Activated T-cell treated with anti-CD3 and anti-CD28 coated beads for 24 hours (primary cell): ENCODE measurements at places on chromosomes 5 and 9.

GRCh38 chr9:2465921-2466460 is 155.6 kb upstream of the VLDLR start:
- no peak for DNase-seq

DNA sequence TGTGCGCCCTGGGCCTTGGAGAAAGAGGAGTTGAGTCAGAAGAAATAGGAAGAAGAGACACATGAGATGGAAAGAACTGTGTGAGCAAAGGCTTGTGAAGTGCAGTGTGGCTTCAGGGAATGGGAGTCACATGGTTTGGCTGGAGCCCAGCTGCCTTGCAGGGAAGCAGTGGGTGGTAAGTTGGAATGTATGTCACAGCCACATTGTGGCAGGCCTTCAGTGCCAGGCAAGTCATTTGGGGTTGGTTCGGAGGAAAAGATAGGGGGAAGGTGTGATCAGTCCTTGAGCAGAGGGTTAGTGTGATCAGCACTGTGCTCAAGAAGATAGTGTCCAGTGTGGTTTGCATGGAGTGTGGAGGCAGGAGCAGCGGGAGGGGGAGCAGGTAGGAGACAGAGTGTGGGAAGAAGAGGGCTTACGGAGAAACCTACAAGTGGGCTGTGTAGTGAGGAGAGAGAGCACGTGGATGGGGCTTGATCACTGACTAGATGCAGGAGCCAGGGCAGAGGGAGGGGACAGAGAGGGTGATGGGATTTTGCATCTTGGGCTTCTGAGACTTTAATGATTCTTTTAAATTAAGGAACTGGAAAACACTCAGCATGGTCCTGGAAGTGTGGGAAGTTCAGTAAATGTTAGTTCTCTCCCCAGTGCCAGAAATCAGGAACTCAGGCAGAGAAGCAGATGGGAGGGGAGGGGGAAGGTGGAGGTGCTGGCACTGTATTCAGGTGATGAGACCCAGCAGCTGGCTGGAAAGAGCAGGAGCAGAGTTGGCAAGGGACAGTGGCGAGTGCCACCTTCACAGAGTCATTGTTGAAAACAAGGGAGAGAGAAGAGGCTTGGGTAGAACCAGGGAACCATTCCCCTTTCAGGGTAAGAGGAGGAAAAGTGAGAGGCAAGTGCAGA is 46.6 kb downstream of the ARHGAP26 start:
- DNase-seq: no peak

- no peak for DNase-seq
Observed at GRCh38 chr5:10636363-10637142, 72.7 kb downstream of the ANKRD33B start.

DNA sequence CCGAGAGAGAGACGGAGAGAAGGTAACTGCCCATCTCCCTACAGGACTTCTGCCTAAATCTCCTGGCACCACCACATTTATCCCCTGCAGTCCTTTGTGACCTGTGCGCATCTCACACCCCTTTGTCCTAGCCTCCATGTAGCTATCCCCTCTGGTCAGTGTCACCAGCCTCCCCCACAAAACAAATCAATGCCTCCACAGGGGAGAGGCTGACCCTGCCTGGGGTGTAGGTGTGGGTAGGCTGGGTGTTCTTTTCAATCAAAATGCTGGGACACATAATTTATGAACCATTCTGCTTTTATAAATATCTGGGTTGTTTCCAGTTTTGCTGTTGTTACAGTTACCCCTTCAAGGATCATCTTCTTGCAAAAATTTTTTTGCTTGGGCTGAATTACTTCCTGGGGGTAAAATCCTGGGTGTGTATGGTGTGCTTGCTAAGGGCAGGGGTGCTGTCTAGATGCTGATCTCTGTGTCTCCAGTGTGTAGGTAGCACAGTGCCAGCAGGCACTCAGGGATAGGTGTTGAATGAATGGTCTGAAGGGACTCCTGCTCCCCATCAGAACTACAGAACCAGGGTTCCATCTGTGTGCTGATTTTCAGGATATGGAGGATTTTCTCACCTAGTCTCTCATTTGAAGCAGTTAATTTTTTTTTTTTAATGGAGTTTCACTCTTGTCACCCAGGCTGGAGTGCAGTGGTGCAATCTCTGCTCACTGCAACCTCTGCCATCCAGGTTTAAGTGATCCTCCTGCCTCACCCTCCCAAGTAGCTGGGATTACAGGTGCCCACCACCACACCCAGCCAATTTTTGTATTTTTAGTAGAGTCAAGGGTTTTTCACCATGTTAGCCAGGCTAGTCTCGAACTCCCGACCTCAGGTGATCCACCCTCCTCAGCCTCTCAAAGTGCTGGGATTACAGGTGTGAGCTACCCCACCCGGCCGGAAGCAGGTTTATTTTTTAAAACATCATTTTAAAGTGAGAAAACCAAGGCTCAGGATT is at the start of gene GARIN3:
Gene GARIN3, minus strand, starts transcription at position 51 of the 1,000 bp plus-strand sequence. CDS start 96 bp downstream, outside the sequence.
- no peak for DNase-seq

DNA sequence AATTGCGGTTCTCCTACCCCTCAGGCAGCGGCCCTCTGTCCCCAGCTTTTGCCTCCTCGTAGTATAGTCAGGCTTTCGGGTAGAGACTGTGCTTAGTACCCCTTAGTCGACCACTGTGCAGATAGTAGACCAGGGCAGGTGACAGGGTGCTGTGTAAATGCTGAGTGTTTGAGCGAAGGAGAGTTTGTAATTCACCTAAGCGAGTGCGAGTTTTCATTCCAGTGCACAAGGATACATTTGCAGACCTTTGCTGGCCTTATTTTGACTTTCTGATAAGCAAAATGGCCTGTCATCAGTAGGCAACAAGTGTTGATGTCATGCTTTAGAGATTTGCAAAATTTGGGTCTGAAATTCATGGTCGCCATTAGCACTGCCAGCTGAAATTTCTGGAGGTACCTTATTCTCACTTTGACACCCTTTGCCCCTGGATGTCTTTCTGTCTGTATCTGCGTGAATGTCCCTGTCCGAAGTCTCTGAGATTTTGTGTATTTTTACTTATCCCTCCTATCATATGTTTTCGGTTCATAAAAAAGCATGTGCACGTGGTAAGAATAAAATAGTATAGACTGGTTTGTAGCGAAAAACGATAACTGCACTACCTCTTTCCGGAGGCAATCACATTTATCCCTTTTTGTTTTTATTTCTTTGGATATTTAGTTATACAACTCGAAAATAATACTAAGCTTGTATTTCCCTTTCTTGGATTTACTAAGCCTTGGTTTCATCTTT is 1.9 kb downstream of the LMNB1 start:
- DNase-seq: no peak

DNA sequence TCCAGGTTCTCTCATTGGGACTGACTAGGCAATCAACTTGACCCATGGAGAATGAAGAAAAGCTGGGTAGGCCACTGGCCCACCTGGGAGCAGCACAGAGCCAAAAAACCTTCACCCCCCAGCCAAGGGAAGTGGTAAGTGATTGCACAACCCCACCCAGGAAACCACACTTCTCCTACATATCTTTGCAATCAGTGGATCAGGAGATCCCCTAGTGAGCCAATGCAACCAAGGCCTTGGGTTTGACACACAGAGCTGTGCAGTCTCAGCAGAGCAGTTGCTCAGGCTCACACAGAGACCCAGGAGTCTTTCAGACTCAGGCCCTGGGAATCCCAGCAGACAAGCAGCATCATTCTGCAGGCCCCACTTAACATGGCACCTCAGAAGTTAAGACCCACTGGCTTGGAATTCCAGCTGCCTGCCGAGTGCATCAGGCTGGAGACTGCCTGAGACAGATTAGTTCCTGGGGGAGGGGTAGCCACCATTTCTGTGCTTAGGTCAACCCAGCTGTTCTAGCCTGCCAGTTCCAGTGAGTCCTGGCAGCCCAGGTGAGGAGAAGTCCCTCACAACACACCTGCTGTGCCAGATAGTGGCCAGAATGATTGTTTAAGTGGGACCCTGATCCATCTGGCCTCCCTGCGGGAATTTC is 136.4 kb downstream of the SAXO1 start:
- no peak for DNase-seq

DNA sequence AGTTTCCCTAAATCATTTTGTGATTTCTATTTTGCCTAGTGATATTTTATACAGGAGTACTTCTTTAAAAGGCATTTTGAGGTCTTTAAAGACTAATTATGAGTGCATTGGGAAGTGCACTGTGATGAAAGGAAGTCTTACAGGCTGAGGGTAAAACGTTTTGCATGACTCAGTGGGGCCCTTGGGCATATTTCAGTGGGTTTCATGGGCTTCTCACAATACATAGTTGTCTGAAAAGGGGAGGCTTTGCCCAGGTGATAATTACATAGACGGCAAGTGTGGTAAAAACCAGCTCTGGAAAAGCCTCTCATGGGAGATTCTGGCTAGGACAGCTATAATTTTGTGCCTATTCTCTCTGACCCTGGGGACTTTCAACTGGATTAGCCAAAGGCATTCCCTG is 387.2 kb downstream of the ARHGEF28 start:
- DNase-seq: no peak

- no peak for DNase-seq
Observed at GRCh38 chr5:36787365-36788093, 89.0 kb upstream of the NIPBL start.

GRCh38 chr5:71923755-71924154 is 183.5 kb upstream of the MAP1B start:
- DNase-seq: no peak

DNA sequence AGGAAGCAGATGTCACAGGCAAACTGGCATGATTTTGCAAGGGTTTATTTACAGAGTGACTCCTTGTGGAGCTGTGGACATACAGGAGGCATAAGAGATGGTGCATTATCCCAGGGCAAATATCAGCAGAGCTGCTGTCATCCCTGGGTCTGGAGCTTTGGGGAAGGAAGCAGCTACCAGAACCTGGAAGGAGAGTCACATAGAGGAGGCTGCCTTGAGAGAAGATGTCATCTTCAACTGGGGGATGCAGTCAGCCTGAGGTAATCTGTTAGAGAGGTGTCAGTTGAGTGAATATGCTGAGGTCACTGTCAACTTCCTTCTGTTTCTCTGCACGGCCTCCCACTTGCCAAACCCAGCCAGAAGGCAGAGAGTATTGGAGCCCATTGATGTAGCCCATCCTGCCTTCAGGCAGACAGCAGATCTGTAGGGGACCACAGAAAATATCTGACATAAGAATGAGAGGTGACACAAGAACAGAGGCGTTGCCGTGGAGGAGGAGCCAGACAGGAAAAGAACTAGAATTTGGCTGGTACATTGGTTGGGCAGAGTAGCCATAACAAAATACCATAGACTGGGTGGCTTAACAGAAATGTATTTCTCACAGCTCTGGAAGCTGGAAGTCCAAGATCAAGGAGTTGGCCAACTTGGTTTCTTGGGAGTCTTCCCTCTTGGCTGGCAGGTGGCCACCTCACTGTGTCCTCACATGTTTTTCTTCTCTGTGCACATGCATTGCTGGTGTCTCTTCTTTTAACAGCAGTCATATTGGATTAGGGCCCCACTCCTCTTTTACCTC is 102.8 kb downstream of the SNX18 start:
- no peak for DNase-seq
